ENCODE measurements at places on chromosomes 3 and 15.

GRCh38 chr15:72365844-72366243, 10.0 kb downstream of the HEXA start:
- DNase-seq, result no peak

DNA sequence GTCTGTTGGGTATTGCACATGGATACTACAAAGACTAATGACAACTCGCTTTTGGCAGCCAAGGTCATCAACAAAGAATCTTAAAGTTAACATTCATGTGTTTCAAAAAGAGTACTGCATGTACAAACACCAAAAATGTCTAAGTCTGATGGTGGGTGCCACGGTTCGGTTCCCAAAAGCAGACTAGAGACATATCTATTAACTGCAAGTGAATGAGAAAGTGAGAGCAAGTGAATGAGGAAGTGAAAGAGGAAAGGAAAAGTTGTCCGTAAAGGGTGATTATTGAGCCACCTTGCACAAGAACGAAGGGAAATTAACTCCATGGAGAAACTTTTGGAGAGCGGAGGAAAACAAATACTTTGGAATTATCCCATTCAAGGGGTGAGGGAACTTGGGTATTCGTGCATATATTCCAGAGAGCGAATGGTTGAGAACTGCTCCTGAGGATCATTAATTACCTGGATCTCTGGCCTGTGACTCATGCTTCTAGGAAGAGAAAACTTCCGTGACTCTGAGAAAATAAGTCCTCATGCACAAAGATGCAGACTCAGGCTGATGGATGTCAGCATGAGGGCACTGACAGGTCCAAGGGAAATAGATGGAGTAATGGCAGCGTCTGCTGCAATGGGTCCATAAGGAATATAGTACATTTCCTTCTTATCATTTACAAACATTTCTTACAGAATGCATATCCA, 336.5 kb upstream of the TGFBR2 start:
- DNase-seq, result no peak

DNA sequence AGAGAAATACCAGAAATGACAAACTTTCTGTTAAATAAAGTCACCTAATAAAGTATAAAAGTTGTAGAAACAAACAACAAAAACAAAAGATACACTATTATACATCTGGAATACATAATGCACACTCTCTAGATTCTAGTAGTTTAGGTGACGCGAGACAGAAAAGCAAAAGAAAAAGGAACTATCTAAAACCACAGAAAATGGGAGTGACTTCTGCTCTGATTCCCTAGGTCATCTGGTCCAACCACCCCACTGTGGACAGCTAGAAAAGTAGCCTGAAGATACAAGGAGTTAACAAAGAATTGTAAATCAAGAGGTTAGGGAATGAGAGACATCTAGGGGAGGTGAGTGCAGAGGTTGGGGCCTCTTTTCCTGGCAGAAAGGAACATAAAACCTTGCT, 39.1 kb downstream of the DHX36 start:
- DNase-seq, result no peak

- no peak for DNase-seq
These were observed 239.8 kb downstream of the STAG1 start for GRCh38 chr3:136512381-136512780.

DNA sequence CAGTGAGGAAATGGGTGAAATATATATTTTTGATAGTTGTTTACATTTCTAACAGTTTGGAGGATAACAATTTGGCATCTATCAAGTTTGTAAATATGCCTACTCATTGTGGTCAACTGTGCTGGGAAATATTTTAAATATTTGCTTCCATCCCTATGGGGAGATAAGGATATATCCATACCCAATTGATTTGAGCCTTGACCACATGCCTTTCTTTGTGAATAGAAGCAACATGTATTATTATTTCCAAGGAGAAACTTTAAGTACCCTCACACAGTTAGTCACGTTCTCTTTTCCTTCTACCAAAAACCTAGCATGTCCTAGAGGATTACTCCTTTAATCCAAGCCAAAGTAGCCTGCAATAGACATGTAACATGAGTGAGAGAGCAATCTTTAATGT, 245.4 kb upstream of the CBLB start:
- DNase-seq, result no peak

GRCh38 chr3:149831321-149831720, 18.3 kb downstream of the RNF13 start:
- DNase-seq, result no peak

DNA sequence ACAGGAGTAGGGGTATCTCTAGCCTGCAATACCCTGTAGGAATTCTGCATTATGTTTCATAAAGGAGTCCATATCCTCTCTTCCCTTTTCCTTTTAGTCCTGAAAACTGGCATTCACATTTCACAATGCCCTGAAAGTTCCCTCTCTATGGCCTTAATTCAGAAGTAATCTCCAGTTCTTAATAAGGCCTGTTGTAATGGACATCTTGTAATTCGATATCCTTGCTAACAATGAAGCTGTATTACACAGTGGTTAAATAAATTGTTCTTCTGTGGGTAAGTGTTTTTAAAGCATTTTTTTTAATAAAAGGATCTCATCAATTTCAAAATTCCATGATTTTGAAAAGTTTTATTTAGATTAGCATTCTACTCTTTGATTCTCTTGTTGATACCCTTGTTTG, 34.3 kb upstream of the NEO1 start:
- DNase-seq, result no peak

DNA sequence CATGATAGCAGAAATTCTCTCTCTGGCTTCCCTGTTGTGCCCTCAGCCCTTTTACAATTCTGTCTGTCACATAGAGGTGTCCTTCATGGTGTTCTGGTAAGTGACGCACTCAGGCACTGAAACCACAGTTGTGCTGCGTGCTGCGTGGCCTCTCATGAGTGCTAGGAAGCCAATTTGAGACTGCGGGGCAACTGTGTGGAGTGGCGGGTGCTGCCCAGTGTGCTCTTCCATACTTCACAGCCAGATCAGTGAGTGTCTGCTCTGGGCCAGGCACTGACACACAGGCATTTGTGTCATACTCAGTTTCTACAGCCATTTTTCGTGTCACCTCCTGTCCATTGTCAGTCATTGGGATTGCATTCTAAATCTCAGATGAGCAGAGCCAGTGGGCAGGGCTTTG, 133.1 kb upstream of the PLXNA1 start:
- peak; percentile 20 for DNase-seq

- DNase-seq, result no peak
These were observed 3.6 kb downstream of the BDH1 start for GRCh38 chr3:197552198-197552597.

GRCh38 chr3:144957398-144958101, 985.9 kb downstream of the DIPK2A start:
- no peak for DNase-seq

DNA sequence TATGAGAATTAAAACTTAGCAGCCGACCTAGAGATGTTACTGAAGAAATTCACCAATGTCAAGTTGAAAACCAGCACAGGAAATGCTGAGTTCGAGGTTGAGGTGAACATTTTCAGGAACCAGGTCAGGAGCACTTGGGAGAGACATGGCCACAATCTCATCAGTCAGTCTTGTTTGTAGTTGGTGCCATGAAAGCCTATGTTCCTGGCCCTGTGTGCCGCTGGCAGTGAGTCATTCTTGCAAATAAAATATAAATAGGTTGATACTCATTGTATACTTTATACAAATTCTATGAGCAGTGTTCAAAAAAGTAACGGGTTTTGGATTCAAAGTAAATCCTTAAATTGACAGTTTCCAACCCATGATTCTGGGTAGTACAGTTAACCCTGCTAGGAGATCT, 1.5 kb upstream of the FSIP1 start:
- DNase-seq, result no peak

DNA sequence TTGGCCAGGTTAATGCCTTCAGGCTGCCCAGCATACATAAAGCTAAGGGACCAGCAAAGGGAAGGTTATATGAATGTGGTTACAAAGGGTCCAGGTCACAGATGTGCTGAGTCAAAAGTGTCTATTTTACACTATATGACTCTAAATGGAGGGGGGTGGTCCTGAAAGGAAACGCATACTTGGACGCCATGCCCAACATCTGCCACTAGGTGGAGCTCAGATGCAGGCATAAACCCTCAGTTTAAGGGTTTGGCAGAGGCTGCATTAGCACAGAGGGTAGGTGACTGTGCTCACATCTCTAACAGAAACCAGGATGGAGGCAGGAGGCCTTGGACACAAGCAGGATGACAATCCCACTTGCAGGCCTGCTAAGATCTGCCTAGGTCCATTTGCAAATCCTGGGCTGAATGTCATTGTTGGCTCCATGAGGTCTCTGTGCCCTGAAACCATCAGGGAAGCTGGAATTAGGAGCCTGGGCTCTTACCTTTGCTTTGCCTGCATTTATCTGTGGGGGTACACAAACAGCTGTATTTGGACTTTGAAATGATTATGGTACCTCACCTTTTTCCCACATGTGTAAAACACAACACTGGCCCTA, 55.8 kb downstream of the ZNF621 start:
- peak; percentile 79 for DNase-seq

- no peak for DNase-seq
These were observed 154.2 kb downstream of the MECOM start for GRCh38 chr3:169509359-169509758.

GRCh38 chr15:90325726-90326125, 26.4 kb upstream of the ZNF774 start:
- DNase-seq, result no peak

- DNase-seq, result no peak
These were observed 65.9 kb upstream of the TNIK start for GRCh38 chr3:171526146-171526545.
